ENCODE measurements at places on chromosomes 3 and 15. TPM values are rescaled to one million over a fixed set of nuclear protein-coding genes. Genes with fewer than 3 reads are reported as not detected.

GRCh38 chr3:48595526-48596121 is 495 bp upstream of the COL7A1 start:
- DNase-seq, result peak; percentile 77

C2CD4B gene
- total RNA-seq, result 6.3 TPM

ADGRG7 gene
- not detected for total RNA-seq

GP9 gene
- total RNA-seq, result not detected

- peak; percentile 38 for DNase-seq
Observed at GRCh38 chr3:142976621-142977398, 13.3 kb upstream of the PAQR9 start.

DNA sequence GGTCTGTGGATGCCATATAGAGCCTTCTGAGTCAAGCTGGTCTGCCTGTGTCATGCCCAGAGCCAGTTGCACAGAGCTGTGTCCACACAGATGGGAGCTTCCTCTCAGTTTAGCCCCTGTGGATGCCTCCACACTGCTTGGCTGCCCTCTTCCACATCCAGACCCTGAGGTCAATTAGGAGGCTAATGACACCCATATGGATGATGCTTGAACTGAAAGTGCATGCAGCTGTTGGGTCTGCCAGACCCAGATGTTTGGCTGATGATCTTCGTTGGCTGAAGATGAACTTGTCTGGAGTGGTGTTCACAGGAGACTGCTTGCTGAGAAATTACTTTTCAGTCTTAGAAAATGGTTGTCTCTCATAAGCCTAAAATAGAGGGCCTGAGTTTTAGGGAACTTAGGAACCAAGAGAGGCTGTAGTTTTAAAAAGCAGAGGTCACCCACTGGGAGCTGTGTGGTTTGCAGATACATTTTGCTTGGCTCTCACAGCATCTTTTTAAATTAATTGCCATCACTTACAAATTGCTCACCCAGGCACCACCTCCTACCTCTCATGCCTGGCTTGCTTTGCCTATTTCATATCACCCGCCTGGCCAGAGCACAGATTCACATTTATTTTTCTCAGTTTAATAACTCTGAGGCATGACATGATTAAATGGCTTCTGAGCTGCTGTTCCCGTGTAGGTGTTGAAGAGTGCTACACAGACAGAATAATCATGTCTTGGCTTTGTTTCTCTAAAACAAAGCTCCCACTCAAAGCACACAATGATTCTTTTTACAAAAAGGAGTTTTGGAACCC is 176.1 kb downstream of the MINAR1 start:
- no peak for DNase-seq

- DNase-seq, result no peak
Observed at GRCh38 chr15:95930659-95931375, 399.7 kb upstream of the NR2F2 start.

GRCh38 chr15:83062768-83063180 is 4.3 kb downstream of the BTBD1 start:
- DNase-seq, result no peak

SPINK8 gene
- not detected for total RNA-seq

DNA sequence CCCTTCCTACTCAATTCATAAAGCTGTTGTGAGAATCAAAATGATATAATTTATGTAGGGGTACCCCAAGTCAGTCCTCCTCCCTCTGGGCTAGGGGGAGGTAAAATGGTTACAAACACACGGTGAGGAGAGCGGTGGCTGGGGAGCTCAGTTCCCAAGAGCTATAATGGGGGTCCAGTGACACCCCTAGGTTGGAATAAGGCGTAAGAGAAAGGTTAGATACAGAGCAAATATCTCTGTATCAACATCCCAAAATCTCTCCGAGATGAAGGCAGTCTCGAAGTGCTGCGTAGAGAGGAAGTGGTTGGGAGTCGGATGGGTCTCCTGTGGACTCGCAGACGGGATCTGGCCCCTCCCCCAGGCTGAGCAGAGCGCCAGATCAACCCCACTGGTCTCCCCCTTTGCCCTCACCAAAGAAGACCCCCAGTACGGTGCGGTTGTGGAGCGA is 1.8 kb downstream of the DUOX2 start:
- no peak for DNase-seq

DNA sequence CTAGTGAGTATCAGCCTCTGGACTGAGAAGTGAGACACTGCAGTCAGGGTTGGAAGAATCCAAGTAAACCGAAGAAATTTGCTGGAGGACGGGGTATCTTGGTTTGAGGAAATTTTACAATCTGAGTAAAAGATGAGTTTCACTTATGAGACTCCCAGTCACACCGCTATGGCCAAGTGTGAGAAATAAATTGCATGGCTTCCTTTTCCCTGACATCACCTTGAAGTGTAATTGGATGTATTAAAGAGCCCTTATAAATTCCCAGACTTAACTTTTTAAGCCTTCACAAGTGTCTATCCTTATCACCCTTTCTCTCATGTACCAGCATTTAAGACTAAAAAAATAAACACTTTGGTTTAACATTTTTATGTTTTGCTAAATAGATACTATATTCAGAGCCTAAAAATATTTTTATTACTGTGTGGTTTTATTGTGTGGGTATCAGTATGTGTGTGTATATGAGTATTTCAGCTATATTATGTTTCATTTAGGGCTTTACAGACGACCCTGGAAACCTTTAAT is 23.8 kb downstream of the USP3 start:
- no peak for DNase-seq

DNA sequence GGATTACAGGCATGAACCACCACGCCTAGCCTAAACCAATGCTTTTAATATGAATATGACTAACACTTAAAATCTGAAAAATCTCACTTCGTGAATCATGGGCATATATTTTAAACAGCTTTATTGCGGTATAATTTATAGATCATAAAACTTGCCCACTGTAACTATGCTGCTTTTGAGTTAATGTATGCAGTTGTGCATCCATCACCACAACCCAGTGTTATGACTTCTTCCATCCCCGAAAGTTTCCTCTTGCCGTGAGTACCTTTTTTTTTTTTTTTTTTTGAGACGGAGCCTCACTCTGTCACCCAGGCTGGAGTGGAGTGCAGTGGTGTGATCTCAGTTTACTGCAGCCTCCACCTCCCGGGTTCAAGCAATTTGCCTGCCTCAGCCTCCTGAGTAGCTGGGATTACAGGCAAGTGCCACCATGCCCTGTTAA is 7.1 kb downstream of the KAT2B start:
- DNase-seq, result no peak

DNA sequence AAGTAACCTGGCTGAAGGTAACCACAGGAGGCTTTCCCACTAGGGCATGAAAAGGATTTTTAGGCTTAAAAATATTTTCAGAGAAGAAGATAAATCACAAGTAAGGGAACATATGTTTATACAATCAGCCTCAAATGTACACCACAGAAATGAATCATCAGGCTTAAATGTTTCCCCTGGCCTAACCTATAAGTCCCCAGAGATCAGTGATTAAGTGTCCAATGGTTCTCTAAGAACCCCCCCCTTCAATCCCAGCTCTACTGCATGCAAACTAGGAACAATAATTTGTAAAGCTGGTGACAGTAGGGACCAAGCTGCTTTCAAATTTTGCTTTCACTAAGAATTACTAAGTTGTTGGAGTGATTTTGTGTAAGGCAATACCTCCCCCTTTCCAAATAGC is 431.6 kb upstream of the LMCD1 start:
- no peak for DNase-seq

MDFIC2 gene
- total RNA-seq, result not detected

CFAP100 gene
- 5.2 TPM for total RNA-seq

DNA sequence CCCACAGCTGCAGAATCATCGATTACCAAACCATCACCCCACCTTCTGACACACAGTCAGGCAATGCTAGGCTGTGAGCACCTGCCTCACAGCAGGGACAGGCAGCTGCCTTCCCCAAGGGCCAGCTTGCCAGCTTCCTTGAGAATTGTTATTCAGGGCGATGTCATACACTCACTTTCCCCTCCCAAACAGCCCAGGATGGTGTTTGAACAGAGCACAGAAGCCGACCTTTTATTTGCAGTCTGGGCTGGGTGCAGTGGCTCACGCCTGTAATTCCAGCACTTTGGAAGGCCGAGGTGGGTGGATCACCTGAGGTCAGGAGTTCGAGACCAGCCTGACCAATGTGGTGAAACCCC is 84.5 kb upstream of the HERC1 start:
- no peak for DNase-seq

IL5RA gene
- 4.0 TPM for total RNA-seq

SMCO1 gene
- not detected for total RNA-seq

UBAP1L gene
- total RNA-seq, result 3.3 TPM

TGM5 gene
- total RNA-seq, result not detected

DNA sequence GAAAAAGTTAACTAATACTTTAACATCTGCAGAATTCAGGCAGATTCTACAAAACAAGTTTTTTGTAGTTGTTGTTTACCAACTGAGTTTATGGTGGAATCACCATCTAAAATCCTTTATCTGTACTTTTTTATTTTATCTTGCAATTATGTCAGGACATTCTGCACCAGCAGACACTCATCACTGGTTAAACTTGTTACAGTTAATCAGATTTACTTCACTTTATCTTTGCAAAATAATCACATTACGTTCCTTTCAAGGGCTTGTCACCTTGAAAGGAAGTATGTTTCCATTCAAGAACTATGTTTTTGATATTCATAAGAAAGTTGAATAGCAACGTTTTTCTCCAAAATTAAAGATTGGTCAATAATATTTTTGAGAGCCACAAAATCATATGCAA is 796.6 kb upstream of the ROBO1 start:
- DNase-seq, result no peak

CPEB1 gene
- total RNA-seq, result 1.9 TPM

- DNase-seq, result no peak
Observed at GRCh38 chr3:44318891-44319311, 19.7 kb upstream of the TCAIM start.

- DNase-seq, result no peak
Observed at GRCh38 chr3:187068787-187069186, 70.5 kb downstream of the RPL39L start.

HIGD2B gene
- not detected for total RNA-seq

GRCh38 chr3:188326111-188326510 is 172.2 kb downstream of the LPP start:
- no peak for DNase-seq

SERPINI2 gene
- 1.5 TPM for total RNA-seq

AP3B2 gene
- 0.39 TPM for total RNA-seq

- DNase-seq, result peak; percentile 66
Observed at GRCh38 chr3:172447611-172448579, at the start of gene GHSR. Gene GHSR (minus strand): TSS chr3:172448456. CDS start chr3:172448413, 43 bp downstream.

DNA sequence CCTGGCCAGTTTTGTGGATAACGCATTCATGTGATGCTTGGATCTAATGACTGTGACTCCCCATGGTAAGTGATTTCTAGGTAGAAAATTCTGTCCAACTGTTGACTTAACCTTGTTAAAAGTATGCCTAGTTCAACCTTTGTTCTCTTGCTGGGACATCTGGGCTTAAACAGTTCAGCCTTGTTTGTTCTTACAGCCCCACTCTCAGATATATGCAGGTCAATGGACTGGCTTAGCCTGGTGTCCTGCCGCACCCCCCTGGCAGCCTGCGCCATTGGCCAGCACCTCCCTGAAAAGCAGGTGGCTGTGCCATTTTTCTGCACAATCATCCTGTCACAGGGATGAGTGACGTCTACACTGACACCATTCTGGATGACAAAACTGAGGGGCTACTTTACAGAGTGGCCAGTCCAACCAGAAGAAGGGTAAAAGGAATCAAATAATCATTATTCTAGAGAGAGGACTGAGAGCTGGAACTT is 244.7 kb upstream of the ONECUT1 start:
- DNase-seq, result no peak

C3orf85 gene
- not detected for total RNA-seq

- no peak for DNase-seq
Observed at GRCh38 chr3:73530022-73530396, 94.7 kb downstream of the PDZRN3 start.

CDHR4 gene
- total RNA-seq, result 0.66 TPM

DNA sequence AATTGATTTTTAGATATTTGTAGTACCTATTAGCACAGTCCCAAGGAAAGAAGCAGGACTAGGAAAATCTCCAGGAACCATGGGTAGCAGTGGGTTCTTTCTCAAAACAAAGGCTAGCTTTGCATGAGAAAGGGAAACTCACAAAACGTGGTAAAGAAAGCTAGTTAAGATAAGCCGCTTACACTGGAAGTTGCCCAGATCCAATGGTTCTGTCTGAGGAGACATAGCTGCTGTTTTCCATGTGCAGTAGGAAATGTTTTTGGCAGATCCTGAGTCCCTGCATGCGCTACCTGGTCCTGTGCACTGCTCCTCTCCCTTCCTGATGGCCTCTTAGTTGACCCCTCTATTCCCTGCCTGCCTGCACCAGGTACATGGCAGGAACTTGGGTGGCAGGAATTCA is 60.4 kb downstream of the TFG start:
- DNase-seq, result no peak

ARPC4 gene
- total RNA-seq, result 154 TPM

DNA sequence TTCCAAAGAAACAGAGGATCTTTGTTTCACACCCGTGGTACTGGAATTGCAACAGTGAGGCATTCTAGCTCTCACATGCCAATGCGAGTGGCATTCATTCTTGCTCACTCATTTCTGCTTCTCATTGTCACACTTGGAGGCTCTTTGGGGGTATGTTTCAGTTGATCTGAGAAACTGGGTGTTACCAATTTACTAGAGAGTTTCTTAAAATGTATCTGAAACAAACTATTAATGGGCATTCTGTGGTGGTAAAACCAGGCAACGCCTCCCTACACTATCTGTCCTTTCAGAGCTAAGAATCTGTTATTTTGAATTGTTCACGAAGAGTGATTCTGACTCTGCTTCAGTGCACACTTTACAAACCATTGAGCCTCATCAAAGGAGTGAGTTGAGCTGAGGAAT is 140.6 kb upstream of the BHLHE40 start:
- DNase-seq, result no peak

- DNase-seq, result no peak
Observed at GRCh38 chr15:70793694-70794093, 30.3 kb upstream of the UACA start.

SLC7A14 gene
- not detected for total RNA-seq

GRCh38 chr3:16390581-16390980 is 122.9 kb downstream of the RFTN1 start:
- DNase-seq, result no peak

DNA sequence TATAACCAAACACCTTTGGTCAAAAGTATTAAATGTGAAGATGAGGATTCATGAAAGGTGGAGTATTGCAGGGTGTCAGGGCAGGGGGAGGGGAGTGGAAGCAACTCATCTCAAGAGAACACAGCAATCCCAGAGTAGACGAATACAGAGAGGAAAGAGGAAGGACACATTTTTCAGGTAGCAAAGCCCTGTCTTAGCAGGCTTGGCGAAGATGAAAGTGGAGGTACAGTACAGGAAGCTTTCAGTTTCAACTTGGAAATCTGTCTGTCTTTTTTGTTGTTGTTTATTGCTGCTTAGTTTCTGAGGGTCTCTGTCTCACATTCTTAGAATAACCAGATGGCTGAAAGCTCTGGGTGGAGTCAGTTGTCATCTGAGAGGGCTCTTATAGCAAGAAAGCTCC is 80.8 kb upstream of the GPR149 start:
- no peak for DNase-seq

ACAN gene
- not detected for total RNA-seq
